ENCODE measurements at places on chromosomes 5 and 9. TPM values are rescaled to one million over a fixed set of nuclear protein-coding genes. Genes with fewer than 3 reads are reported as not detected.

TMEM38B gene
- 16.9 TPM for total RNA-seq

DNA sequence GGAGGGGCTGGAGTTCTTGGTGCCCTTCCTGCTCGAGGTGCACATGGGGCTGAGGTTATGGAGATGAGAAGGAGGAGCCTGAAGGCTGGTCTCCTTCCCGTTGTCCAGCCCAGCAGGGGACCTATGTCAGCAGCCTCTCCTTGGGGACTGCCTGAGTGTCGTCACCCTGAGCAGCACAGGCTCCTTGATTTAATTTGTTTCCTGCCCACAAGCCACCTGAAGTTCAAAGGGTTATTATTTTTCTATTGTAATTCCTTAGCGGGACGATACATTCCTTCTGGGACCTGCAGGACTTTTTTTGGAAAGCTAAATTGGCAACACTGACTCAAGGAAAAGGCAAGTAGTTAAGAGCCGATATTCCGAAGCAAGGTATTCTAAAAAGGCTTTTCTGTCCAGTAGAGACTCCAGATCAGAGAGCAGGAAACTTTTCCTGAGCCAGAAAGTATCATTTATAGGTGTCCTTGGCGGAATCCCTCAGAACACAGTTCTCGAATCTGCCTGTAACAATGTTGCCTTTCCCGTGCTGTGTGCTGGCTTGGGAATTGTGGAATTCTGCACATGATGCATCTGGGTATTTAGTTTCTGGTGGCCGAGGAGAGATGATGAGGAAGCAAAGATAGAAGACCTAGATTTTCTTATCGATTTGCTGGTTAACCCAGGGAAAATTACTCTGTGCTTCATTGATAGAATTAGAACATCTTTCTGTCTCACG is 55.4 kb downstream of the ARHGAP26 start:
- no peak for DNase-seq

DNA sequence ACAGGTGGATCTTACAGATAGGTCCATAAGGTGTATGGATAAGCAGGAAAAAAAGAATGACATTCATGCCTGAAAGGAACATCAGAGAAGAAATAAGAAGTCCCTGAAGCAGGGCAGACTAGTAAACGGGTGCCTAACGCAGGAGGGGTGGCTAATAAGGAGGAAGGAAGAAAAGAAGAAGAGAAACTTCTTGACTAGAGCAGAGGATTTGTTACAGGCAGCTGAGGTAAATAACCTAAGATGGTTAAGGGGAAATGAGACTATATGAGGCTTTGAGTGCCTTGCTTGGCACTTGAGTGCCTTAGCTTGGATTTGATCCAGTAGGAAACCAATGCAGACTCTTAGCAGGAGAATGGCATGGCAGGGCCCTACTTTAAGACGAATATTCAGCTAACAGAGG is 313.5 kb upstream of the PDE4D start:
- no peak for DNase-seq

DNA sequence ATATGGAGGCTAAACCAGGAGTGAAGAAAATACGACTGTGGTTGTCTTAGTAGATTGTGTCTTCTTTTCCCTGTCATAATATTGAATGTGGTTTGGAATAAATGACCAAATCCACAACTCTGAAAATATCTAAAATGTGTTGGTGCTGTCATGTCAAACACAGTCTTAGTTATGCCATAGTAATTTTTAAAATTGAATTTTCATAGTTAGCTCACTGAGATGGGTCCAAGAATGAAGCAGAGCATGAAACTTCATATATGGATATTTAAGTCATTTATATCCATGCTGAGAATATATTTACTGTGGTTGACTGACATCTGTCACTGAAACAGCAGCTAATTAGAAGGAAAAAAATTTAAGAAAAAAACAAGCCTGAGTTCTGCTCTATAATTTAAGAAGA is 260.4 kb upstream of the ATP10B start:
- DNase-seq, result no peak

- DNase-seq, result peak; percentile 46
Observed at GRCh38 chr5:172624083-172624995, 16.7 kb upstream of the NEURL1B start.

DNA sequence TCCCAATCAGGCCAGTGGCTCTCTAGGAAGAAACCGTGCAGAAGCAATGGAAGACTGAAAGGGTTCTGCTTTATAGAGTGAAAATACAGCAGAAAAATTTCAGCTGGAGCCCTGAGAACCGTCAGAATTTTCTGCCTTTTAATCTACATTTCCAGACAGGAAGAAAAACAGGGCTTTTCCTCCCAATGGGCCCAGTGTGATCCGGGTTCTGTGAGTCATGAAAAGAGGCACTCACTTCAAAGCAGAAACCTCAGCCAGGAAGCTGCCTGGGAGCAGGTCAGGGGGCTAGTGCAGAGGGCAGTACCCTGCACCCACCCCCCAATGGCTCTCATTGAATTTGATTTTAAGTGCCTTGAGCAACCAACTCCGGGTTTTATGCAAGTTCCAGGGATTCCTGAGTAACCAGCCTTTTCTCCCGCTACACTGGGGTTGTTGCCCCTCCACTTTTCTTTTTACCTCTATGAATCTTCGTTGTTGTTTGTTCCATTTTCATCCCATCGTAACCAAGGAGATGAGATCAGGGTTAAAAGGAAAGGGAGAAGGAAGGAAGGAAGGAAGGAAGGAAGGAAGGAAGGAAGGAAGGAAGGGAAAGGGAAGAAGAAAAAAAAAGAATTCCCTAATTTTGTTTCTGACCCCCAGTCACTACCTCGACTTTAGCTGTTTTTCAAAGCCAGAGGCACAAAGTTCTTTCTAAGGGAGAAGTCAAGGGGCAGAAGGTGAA is 1.3 kb downstream of the BARHL1 start:
- peak; percentile 44 for DNase-seq

DNA sequence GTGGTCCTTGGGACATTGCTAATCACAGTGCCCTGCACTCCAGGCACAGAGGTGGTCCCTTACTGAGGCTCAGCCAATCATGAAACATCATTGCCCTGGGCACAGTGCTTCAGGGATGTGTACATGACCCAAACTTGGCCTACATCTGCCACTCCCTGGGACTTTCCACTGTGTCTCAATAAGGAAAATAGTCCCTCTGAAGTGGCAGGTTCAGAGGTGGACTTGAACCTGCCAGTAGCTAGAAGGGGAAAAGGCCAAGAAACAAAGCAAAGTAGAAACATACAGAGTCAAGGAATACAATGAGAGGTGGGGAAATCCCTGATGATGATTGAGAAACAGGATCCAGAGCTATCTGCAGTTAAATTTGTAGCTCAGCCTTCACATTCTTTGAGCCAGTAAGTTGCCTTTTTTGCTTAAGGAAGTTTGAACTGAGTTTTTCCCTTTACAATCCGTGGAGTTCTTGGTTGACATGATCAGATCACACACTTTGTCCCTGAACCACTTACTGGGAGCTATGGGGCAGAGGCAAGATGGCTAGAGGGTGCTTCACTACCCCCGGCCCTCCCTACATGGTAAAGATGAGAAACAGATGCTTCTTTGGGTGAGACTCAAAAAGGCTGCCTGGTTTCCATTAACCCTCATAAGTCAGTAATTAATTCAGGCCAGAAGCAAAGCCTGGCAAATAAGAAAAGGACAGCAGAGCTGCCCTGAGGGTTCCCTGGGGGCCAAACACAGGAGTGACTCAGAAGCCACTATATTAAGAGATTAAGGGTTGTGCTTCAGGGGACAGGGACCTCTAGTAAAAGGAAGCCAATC is 57.6 kb downstream of the SH3TC2 start:
- no peak for DNase-seq
